ENCODE measurements at places on chromosomes 6 and 20.

GRCh38 chr6:28442586-28442985 is 705 bp downstream of the ZSCAN23 start:
- DNase-seq = no peak

GRCh38 chr6:168799067-168799466 is 358.1 kb downstream of the SMOC2 start:
- no peak for DNase-seq

DNA sequence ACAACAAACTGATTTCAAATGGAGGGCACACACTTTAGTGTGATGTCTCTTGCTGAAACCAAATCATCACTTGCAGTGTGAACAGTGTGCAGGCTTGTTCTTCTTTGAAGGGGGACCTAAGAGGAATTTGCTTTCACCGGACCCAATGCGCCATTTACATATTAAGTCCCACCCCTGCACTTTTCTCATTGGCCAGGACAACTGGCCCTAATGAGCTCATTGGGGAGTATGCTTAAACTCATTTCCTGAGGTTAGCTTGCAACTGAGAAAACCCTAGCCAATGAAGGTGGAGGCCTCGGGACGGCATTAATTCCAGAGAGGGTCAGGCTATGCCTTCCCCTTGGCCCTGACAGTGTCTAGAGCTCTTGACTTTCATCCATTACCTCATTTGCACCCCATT is 58.7 kb downstream of the VEGFA start:
- DNase-seq = peak; percentile 43

DNA sequence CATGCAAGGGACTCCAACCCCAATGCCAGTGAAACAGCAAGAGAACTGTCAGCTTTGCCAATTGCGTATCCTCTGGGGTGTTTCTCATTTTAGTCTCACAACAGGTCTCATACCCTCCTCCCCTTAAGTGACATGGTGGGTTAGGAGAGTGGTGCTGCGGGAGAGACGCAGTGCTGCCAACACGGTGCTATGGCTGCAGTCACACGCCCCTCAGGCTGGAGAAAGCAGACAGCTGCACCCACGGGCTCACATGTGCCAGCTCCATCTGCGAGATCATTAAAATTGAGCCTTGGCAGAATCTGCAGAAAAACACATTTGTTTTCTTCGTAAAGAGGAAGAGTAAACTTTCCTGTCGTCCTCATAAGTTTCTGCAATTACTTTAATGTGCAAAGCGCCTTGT is 114.7 kb downstream of the ANKRD60 start:
- DNase-seq = no peak

GRCh38 chr6:75719133-75719532 is 29.9 kb upstream of the MYO6 start:
- no peak for DNase-seq

- DNase-seq = no peak
These were observed 29.3 kb downstream of the GMPR start for GRCh38 chr6:16267428-16268263.

- peak; percentile 33 for DNase-seq
These were observed 314.5 kb downstream of the COL12A1 start for GRCh38 chr6:74891349-74891831.

- no peak for DNase-seq
These were observed 19.0 kb upstream of the PTPN1 start for GRCh38 chr20:50491168-50491567.

GRCh38 chr6:25918083-25918683 is 12.3 kb downstream of the SLC17A2 start:
- no peak for DNase-seq

- DNase-seq = no peak
These were observed 4.6 kb downstream of the DLK2 start for GRCh38 chr6:43450699-43451131.

- no peak for DNase-seq
These were observed 65.5 kb downstream of the NRN1 start for GRCh38 chr6:5941188-5941587.

GRCh38 chr20:44594730-44595129 is 12.4 kb downstream of the PKIG start:
- no peak for DNase-seq

DNA sequence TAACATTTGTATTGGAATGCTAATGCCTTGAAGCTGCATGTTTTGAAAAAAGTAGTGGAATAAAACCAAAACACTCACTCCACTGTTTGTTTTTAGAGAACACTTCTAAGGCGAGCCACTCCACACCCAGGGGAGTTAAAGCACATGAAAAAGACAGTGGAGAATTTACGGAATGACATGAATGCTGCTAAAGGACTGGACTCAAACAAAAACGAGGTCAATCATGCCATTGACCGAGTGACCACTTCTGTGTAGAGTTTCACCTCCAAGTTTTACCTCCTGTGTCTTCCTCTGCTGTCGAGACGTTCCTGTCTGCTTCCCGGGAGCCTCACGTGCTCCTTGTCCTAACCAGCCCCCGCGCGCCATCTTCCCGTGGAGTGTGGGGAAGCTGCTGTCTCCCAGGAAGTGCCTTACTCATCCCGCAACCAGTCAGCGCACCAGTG is 127.8 kb downstream of the LRRC1 start:
- DNase-seq = no peak

- DNase-seq = no peak
These were observed 11.5 kb downstream of the TREML4 start for GRCh38 chr6:41239467-41240159.

- DNase-seq = no peak
These were observed 8.3 kb upstream of the ADRM1 start for GRCh38 chr20:62294516-62294915.

DNA sequence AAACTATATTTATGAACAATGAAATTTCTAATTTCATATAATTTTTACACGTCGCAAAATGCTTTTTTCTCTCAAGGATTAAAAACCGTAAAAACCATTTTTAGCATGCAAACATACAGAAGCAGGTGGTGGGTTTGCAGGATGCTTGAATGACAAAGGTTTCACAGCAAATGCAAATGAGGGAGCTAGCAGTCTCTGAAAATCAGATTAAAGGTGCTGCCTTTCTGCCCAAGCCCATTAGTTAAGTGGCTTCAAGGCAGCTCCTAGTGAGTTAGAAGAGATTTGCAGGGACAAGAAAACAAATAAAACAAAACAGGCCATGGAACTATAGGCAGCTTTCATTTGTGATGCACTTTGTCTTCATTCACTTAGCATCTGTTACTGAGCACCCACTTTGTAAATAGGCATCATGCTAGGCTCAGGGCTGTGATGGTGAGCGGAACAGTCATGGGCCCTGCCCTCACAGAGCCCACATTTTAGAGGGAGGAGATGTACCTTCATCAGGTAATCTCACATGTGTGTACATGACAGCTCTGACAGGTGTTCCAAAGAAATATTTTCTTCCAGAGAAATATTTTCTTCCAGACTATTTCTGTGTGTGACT is 29.5 kb downstream of the NAPB start:
- DNase-seq = no peak

GRCh38 chr6:135188718-135189117 is 7.6 kb downstream of the MYB start:
- DNase-seq = no peak

- DNase-seq = no peak
These were observed 31.4 kb upstream of the NR2E1 start for GRCh38 chr6:108134213-108134970.

DNA sequence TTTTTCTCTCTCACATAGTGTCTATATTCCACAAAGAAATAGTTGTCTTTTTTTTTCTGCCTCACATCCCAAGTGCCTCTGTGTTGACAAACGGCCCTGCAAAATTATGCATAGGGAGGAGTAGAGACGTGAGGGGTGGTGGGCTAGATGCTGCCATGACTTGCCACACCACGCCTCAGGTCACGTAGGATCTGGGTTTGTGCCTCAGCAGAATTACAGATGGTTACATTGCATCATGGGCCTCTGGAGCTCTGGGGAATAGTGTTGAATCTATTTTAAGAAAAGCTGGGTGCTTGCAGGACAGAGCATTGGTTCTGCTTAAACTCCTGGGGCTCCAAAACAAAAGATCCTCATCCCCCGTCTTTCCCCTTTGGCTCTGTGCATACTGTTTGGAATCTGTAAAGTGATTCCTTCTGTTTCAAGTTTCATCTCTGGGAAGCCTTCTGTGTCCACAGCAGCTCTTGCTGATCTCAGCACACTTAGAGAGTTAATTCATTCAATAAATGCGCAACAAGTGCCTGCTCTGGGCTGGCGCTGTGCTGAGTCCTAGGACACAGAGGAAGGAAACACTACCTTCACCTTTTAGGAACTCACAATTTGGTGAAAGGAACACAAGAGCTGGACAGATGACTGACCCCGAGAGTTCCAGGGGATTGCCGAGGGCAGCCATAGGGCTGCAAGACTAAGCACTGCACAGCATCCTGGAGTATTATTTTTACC is 2.4 kb downstream of the FANCE start:
- DNase-seq = no peak

DNA sequence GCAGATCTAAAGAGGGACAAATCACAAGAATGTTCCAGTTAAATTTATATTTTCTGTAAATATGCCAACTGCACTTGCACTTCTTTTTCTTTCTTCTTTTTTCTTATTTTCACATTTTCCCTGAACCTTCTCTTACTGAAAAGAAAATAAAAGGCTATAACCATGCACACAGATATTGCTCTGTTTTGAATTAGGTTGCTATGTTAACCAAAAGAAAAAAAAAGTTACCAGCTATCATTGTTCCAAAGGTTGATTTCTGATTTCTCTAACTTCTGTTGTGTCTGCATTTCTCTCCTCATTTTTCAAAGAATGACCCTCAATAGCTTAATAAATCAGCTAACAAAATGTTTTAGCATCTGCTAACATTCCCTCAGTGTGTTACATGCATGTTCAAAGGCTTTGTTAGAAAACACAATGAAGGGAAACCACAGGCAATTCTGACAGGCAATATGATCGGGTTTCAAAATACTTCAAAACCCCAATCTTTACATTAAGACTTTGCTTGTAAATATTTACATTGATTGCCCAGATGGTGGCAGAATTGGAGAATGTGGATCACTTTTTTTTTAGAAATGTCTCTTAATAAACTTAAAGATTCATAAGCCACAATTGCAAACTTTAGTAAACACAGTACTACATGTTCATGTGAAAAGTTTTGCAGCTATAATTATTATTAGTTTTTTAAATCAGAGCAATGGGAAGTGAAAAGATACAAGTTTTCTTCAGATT is 928.3 kb upstream of the FLRT3 start:
- DNase-seq = no peak

DNA sequence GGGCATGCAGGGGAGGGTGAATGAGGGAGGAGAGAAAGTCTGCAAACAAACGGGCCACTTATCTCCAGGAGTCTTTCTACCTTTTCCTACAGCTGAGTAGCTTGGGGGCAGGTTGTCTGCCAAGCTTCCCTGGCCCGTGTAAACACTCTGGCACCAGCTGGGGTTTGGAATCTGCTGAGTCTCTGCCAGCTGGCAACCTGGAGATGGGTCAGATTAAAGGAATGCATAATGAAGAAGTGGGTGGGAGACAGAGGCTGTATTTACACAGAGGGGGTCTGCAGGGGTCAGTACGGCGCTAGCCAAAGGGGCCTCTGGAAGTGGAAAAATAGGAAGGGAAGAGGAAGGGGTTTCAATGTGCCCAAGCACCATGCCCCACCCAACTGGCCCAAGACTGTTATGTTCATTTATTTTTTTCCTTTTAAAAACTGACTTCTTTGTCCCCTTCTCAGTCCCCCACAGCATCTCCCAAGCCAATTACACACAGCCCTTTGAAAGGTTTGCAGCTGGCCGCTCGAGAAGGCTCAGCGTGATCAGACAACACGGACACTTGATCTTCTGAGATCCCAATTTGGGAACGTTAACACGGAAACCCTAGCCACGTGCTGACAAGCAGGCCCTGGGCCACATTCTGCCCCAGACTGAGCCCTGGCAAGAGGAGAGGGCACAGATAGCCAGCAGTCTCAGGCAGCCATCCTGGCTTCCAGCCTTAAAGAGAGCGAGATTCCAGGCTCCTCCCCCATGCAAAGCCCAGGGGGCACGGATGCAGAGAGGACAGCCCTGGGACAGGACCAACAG is 25.2 kb downstream of the TRAM2 start:
- peak; percentile 44 for DNase-seq

GRCh38 chr6:56692523-56693245 is 50.0 kb upstream of the DST start:
- no peak for DNase-seq

DNA sequence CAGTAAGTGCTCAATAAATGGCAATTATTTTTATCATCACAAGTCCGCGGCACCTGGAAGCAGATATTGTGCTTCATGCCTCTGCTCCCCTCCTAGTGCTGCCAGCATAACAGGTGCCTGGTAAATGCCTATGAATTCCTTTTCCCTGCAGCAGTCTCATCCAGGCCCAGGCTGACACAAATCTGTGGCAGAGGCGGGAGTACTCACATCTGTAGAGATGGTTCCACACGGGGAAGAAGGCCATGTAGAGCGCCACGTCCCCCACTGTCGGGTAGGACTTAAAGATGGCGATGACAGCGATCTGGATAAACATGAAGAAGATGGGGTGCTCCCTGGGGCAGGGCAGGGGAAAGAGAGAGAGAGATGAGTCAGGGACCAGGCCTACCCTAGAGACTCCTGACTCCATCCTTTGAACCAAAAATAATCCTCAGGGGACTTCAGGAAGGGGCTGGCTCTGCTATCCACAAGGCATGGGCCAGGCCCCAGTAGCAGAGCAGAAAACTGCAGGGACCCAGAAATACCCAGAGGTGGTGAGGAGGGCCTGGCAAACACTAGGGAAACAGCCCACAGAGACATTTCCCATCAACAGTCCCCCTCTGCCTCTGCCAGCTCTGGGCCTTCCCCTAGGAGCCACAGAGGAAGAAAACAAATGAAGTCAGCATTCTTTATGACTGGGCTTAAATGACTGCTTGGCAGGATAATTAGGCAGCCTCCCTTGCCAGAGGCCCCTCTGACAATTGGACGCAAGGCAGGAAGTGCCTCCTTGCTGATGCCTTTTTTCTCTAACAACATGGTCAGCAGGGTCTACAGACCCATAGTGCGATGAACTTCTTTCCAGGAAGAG is 23.0 kb downstream of the MAP1LC3A start:
- DNase-seq = peak; percentile 12

DNA sequence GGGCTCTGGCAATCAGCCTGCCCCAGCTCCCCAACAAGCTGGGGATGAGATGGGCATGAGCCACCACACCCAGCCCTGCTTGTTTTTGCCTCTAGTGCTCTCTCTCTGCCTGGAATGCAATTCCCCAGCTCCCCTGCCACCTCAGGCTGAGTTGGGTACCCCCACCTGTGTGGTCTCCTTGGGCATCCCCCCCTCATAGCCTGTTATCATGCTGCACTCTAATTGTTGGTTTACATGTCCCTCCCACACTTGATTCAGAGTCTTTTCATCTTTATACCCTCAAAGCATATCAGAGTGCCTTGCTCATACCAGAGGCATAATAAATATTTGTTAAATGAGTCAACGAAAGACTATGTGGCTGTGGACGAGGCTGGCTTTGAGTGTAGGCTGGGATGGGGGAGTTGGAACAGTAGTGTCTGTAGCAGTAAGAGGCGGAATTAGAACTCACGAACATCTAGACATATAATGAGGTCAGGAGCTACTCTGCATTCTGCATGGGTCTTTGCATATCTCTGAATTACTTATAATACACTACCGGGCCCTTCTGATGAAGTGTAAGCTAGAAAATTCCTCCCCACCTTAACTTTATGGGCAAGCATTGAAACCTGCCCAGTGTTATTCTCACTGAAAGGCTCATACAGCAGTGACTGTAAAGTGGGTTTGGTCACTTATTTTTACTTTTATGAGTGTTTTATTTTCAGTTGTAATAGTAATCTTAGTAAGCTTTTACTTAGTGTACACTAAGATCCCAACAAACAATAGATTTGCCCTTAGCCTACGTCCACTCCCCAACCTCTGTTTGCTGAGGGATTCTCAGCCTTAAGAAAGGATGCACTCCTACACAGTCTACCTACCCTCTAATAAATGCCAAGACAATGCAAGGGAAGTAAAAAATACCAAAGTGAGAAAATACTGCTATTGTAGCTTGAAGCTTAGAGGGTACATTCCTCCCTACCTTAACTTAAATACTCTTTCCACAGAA is 58.7 kb downstream of the EDN1 start:
- no peak for DNase-seq
